ENCODE measurements at places on chromosomes 5 and 9.

DNA sequence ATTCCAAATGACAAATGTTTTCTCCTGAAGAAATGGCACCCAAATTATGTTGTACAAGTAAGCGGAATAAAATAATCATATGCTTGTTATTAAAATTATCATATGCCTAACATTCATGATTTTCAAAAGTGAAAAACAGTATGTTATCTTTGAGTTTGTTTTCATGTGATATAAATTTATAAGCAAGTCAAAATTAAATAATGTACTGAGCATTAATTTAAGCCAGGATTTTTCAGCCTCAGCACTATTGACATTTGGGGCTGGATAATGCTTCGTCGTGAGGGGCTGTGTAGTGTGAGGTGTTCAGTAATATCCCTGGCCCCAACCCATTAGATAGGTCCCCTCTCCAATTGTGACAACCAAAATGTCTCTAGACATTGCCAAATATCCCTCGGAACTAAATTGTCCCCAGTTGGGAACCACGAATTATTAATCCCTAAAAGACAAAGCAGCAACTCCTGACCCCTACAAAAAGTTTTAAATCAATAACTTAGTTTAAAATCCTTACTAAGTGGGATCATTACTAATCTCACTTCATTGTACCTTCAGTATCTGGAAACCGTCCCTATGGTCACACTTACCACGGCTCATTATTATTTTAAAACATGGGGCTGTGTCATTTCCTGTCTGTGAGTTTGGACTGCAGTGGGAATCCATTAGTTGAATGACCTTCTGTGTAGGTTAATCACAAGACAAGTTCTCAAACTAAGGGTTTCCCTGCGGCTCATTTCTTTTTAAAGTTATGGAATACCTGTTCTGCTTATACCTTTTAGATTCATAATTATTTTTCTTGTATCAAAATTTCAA lies 1.3 kb upstream of the NNT start:
- no peak for DNase-seq

GRCh38 chr9:127463382-127463781 lies 12.1 kb downstream of the LRSAM1 start:
- DNase-seq, result no peak

DNA sequence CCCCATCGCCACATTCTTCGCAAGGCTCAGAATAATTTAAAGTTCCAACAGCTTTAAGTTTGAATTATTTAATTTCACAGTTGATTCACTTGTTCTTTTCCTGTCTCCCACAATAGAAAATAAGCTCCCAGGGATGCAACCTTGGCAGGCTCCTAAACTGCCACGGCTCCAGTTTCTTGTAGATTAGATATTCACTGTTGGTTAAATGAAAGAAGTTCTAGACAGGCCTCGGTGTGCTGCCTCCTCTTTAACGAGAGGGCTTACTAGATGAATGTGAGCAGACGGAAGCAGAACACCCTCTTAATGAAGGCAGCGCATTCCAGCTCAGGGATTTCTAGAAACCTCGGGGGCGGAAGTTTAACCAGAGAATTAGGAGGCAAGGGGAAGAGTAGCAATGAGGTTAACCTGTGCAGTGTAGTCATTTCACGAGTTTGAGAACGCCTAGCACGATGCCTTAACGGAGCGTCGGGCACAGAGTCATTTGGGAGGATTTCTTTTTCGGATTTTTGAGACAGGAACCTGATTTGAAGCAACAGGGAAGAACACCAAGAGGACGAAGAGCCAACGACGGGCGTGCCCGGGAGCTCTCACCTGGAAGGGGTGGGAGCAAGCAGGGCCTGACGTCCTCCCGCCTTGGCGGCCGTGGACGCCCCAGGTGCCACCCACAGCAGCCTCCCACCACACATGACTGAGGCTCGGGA lies 637 bp upstream of the SMC5 start:
- peak; percentile 50 for DNase-seq

GRCh38 chr9:16068476-16068875 lies 515.6 kb downstream of the CCDC171 start:
- DNase-seq, result no peak

- no peak for DNase-seq
Measured at GRCh38 chr9:34457266-34458012, 931 bp downstream of the FAM219A start.

- DNase-seq, result no peak
Measured at GRCh38 chr9:116927726-116928125, 240.6 kb downstream of the TRIM32 start.

DNA sequence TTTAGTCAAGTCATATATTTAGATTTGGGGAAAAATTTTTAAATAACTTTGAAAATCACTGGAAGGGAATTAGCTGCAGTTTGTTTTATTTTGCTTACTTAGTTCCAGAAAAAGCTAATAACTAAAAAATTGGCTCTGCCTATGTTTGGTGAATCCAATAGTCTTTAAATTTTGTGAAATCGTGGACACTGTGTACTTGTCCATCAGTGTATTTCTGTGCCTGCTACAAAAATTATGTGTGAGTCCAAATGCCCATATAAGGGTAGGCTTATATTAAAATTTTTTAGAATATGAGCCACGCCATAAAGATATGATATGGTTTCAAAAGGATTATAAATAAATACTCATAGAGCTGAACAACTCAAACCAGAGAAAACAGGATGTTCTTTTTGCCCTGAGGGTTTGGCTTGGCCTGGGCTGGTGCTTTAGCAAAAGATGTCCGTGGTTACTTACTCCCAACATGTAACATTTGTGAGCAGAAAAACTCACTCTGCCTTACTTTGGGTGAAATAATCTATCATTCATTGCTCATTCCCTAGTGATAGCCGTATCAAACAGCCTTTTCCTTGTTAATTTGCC lies 133.2 kb upstream of the PRLR start:
- no peak for DNase-seq

GRCh38 chr5:6494939-6495338 lies 46.3 kb downstream of the UBE2QL1 start:
- no peak for DNase-seq

DNA sequence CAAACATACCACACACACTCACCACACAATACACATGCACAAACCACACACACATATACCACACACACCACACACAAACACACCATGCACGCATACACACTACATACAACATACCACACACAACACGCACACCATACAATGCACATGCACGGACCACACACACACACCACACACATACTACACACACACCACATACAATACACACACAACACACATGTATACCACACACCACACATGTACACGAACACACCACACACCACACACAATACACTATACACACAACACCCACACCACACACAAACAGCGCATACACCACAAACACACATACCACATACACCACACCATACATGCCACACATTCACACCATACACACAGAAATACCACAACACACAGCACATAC lies 480.3 kb downstream of the DIRAS2 start:
- DNase-seq, result no peak

DNA sequence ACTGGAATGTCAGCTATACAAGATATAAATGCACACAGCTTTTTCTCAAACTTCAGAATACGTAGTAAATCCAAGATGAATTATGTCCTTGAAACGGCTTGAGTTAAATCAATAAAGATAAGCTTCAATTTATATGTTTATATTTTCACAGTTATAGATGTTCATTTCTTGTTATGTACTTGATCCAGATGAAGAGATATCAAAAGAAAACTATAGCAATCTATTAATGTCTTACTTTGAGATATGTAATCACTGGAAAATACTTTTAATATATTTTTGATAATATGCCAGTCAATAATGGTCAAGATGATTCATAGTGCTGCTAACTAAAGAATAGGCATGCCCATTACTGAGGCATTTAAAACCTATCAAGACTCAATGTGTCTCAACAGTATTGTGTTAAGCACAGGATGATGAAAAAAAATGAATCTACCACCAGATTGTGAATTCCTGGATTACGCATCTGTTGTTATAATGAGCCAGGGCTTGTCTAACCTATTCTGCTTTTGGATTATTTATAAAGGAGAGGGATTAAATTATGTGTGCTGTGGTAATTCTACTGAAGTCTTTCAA lies 372.6 kb upstream of the PRR16 start:
- DNase-seq, result no peak

DNA sequence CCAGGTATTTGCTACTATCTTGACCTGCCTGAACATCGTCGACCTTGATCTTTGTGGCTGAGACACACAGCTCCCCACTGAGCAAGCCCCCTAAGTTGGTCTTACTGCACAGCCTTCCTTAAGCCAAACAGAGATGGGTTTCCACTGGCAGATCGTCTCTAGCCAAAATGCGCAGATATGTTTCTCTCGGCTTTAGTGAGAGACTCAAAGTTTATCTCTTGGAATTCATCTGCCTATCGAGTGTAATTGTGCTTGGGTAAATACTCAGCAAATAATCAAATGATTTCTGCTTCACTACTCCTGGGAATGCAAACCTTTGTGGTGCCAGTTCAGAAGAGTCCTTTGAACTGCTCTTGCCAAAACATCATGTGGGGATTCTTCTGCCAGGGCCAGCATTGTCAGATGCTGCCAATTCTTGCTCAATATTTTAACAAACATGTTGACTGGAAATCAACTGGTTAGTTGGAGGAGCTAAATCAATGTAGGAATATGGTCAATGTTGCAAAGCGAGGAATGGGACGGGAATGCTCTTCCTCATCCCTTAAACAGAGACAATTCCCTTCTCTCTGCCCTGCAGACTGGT lies 141.2 kb upstream of the SLC28A3 start:
- no peak for DNase-seq

DNA sequence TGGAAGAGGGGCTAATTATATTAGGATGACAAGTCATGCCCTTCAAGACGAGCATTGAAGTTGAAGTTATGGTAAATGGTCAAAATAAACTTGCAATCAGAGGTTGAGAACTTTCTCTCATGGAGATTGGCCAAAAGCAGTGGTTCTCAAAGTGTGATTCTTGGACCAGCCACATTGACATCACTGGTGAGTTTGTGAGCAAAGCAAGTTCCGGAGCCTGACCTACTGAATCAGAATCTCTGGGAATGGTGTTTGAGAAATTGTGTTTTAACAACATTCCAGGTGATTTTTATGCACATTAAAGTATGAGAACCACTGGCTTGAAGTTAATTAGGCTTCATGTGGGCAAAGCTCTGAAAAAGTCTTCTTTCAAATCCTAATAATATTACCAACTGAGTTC lies 403.5 kb downstream of the ZSWIM6 start:
- DNase-seq, result no peak

- no peak for DNase-seq
Measured at GRCh38 chr5:153461341-153461740, 29.1 kb upstream of the GRIA1 start.

DNA sequence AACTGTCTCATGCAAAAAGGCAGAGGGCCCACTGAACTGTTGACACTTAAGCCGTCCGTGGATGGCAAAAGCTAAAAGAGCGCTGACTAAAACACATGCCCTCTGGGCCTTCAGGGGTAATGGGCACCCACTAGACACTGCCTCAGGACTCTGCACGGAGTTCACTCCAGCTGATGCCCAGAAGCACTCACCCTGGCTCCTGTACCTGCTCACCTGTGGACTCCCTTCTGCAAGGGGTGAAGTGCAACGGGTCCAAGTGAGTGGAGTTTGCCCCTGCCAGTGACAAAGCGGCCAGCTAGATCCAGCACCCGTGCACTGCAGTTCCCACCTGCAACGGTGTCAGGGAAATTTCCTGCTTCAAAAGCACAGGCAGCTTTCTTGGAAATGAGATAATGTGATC lies 50.2 kb downstream of the SLC1A1 start:
- no peak for DNase-seq

GRCh38 chr5:121748686-121749085 lies 103.0 kb upstream of the FTMT start:
- DNase-seq, result no peak

Measured in stimulated activated CD8-positive, alpha-beta memory T cell treated with anti-CD3 and anti-CD28 coated beads, Interleukin-4, amount 100 ng/mL, for 48 hours (primary cell).